ENCODE measurements at places on chromosomes 2 and 18. TPM values are rescaled to one million over a fixed set of nuclear protein-coding genes. Genes with fewer than 3 reads are reported as not detected.

ANKRD30B gene
- total RNA-seq = not detected

BZW1 gene
- 193 TPM for total RNA-seq

DNA sequence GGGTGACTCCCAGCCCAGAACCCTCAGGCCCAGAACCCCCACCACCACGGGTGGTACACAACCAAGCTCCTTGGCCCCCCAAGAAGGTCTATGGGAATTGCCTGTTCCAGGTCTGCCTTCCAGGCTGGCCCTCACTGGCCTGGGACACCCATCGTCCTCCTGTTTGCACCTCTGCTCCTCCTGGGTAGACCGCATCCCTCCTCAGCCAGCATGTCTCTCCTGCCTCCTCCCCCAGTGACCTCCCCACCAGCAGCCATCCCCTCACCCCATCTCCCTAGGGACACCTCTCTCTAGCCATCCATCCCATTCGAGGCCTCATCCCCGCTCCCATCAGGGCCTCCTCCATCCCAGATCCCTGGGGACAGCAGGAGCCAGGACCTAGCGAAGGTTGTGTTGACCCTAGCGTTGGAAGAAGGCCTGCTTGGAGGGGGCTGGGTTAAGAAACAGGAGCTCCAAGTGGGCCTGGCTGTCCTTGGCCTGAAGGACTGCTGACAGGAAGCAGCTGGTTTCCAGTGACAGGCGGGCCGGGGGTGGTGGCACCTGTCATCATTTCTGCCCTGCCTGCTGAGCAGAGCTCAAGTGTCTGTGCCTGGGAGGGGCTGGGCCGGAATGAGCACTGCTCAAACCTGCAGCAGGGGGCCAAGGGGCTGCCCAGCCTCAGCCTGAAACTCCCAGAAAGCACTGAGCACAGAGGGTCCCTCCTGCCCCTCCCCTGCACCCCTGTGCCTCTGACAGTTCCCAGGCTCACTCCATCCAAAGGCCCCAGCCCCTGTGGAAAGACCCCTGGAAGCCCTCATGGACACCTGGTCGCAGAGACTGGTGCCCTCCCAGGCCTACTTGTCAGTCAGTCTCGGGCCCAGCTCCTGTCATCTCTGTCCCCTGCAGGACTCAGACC, 96.0 kb upstream of the OTOS start:
- peak; percentile 47 for DNase-seq

DNA sequence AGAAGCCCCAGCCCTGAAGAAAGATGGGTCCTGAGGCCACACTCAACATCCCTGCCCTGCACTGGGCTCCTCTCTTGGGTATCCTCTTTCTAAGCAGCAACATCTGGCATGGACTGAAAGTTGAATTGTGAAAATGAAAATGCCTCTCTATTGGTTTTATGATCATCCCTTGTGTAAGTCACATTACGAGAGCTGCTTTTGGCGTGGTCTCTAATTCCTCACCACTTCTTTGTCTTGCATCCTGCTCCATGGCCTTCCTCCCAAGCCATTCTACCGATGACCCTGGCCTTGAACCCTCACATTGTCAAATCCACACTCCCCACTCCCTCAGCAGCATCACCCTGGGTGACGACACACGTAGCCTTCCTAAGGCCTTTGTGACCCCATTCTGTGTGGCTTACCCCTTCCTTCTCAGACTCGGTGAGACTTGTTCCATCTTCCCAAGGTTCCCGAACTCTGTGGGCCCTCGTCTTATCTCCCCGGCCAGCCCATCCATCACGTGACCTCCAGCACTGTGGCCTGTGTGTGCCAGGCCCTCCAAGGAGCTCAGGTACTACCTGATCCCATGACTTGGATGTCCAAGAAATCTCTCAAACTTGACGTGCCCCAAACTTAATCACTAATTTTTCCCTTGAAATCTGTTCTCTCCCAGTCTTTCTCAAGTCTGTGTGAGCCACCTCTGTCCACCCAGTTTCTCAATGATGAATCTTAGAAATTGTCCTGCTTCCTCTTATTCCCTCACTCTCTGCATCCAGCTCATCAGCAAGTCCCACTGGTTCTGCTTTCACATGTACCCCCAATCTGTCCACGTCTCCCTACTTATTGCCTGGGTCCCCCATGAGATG, 194.7 kb upstream of the HS6ST1 start:
- no peak for DNase-seq

- DNase-seq = no peak
Observed at GRCh38 chr2:215507136-215507535, 71.3 kb upstream of the FN1 start.

GRCh38 chr2:85165088-85165690, 32.0 kb downstream of the TCF7L1 start:
- DNase-seq = no peak

- no peak for DNase-seq
Observed at GRCh38 chr2:170122883-170123547, 54.9 kb upstream of the MYO3B start.

DNA sequence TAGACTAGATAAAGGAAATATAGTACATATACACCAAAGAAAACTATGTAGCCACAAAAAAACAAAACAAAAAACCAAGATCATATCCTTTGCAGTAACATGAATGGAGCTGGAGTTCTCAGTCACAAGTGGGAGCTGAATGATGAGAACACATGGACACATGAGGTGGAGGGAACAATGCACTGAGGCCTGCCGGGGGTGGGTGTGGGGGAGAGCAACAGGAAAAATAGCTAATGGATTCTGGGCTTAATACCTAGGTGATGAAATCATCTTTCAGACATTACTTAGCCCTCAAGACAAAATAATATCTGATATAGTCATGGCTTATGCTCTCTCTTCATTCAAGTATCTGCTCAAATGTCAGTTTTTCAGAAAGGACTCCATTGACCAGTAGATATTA, 930.6 kb downstream of the LRP1B start:
- DNase-seq = no peak

GRCh38 chr2:25977768-25978167, 4.5 kb downstream of the KIF3C start:
- peak; percentile 28 for DNase-seq

GRCh38 chr18:58996131-58996641, 131.5 kb downstream of the ZNF532 start:
- no peak for DNase-seq

- no peak for DNase-seq
Observed at GRCh38 chr2:189696223-189696622, 21.8 kb downstream of the ANKAR start.

DNA sequence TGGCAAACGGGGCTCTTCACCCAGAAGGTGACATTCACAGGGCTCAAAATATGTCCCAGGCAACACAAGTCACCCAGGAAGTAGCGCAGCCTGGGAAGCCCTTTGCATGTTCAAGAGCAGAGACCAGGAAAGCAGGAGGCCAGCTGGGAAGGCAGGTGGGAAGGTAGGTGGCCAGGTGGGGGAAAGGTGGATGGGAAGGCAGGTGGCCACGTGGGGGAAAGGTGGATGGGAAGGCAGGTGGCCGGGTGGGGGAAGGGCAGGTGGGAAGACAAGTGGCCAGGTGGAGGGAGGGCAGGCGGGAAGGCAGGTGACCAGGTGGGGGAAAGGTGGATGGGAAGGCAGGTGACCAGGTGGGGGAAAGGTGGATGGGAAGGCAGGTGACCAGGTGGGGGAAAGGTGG, 102.7 kb downstream of the ZNF516 start:
- no peak for DNase-seq

Data from aorta (tissue), 5 donors.